Stimulated activated CD4-positive, alpha-beta T cell treated with anti-CD3 and anti-CD28 coated beads, Interleukin-4, amount 100 ng/mL, for 1 hour (primary cell): ENCODE measurements at places on chromosomes 7 and 10.

DNA sequence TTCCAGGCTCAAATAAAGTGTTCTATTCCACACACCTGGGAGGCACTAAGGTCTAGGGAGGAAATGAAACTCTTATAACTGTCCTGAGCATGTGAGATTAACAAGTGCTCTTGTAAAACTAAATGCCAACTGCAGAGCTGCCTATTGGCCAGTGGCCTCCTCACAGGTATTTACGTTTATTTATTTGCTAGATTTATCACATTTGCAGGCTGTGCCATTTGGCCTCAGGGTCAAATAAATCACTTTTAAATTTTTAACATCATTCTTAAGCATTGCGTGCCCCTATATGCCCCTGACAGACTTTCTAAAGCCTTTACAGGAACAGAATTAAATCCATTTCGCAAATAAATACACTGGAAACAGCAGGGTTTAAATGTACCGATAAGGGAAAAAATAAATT, 381.8 kb upstream of the NFE2L3 start:
- no peak for DNase-seq

DNA sequence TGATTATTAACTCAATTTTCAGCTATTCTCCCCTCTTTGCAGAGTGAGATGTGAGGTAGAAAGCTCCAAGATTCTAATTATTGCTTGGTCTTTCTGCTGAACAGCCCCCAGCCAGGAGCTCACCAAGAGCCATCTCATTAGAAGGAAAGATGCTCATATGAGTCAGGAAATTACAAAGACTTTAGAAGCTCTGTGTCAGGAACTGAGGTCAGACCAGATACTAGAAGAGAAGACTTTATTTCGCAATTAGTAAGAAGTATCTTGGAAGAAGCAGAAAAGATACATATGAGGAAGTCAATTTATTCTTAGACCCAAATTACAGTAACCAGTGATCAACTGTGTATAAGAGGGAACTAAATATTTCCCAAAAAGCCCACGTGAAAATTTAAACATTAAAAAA, 626.9 kb downstream of the ZWINT start:
- no peak for DNase-seq

DNA sequence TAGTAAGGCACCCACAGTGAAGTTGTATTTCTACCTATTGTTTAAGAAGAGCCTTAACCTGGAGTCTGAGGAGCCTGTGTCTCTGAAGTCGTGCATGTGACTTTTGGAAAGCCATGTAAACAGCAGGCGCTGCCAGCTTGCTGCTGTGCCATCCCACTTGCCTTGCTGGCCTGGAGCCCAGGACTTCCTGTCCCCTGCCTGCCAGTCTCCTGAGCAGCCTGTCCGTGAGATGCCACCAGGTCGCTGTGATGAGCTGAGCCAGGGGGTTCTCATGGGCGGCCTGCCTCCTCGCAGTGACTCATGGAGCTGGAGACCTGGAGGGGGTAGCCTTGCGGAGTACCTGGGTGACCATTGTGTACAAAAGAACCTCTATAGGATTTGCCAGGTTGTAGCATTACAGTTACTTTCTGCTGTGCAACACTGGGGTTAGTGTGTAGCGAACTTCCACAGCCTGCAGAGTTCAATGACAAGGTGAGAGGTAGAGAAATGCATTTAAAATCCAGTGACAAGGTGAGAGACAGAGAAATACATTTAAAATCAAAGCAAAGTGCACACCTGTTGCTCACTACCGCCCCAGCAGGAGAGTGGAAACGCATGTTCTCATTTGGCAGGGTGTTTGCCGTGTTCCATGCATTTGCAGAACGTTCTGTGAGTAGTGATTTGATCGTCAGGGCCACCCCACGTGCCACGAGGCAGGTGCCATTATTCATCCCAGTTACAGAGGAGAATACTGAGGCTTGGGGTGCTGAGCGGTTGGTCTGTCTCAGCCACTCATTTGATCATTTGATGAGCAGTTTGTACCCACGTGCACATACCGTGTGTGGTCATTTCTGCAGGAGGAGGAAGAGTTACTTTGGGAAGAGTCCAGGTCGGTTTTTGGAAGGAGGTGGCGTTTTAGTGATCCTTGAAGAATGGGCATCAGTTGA, 36.6 kb upstream of the BHLHA15 start:
- no peak for DNase-seq

DNA sequence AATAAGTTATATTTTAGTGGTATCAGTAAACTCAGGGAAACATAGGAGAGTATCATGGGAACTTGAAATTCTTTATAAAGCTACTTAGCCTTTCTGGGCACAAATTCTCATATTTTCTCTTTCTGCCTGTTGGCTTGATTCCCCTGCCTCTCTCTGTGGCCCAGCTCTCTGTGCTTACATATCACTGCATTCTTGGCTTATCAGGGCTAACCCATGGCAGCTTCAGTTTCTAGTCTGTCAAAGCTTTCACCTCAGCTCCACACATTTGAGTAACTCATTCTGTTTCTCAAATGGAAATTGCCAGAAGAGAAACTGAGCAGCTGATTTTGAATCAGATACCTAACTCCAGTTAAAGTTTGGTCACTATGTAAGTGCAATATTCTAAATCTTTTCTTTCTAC, 713.1 kb downstream of the DNAJB9 start:
- no peak for DNase-seq
